GM23338 (cell line): ENCODE measurements at places on chromosomes 4 and X. TPM values are rescaled to one million over a fixed set of nuclear protein-coding genes. Genes with fewer than 3 reads are reported as not detected.

SYN1 gene
- polyA plus RNA-seq: 3.6 and 7.1 TPM in 2 replicates

F8A2 gene
- not detected in 2 replicates for polyA plus RNA-seq

TAF7L gene
- polyA plus RNA-seq: 0.37 and 0.66 TPM in 2 replicates

TMEM35A gene
- polyA plus RNA-seq: 4.2 and 4.3 TPM in 2 replicates

DNA sequence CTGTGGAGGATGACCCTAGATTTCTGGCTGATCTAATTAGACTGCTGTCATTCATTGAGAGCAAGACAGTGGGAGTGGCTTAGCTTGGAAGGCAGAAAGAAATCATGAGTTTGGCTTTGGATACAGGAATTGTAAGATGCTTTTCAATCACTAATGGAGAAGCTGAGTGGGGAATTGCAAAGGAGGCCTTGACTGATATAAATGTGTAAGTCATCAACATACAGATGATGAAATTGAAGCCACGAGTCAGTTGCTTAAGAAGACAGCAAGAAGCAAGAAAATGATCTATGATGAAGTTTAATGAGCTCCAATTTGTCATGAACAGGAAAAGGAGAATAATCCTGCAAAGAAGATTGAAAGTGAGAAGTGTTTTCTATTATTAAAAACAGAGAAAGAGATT is 136.7 kb upstream of the C1QTNF7 start:
- DNase-seq: no peak

DNA sequence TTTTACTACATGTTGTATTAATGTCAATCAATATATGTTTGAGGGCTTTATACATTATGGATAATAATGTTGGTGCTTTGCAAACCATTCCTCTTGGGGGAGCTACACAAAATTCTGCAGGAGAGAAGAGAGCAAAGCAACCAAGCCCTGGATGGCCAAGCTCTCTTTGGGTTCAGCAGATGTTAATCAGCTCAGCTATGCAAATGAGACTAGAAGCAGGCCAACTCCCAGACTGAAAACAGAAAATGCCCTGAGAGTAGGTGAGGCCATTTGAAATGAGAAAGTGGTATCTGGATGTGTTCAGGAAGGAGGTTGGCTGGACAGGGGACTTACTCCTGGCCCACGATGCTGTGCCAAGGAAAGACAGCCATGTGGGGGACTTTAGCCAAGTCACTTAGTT is 387.0 kb downstream of the BCOR start:
- no peak for DNase-seq

- peak; percentile 66 for DNase-seq
These were observed 156.2 kb upstream of the SLC7A11 start for GRCh38 chr4:138398322-138398721.

- DNase-seq: no peak
These were observed 35.5 kb upstream of the FAT1 start for GRCh38 chr4:186758929-186759682.

- no peak for DNase-seq
These were observed 7.9 kb downstream of the RAB33A start for GRCh38 chrX:130179579-130180215.

- no peak for DNase-seq
These were observed 24.4 kb downstream of the TSPAN5 start for GRCh38 chr4:98634061-98634460.

GRCh38 chr4:58209551-58209950 is 1099.4 kb upstream of the IGFBP7 start:
- DNase-seq: no peak

DNA sequence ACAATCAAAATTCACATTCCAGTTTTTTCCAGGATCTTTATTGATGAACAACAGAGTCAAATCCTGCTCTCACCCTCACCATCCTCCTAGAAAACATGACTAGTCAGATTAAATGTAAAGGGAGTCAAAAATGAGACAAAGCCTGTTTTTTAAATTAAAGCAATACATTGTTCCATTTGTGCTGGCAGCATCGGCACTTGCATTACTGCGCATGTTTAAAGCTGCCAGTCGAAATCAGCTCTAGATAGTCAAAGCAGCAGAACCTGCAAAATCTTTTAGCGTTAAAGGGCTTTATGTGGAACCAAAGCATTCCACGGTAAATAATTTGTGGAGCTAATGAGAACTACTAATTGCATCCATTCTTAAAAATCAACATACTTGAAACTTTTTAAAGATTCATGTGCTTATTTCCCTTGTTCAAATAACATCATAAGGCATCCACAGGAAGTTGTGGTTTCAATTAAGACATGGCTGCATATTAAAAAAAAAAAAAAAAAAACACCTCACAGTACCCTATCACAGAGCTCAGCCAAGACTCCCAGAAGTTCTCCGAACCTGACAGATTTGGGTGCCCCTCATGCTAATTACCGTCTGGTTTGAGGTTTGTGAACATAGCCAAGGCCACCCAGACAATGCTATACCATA is 82.2 kb downstream of the SH3KBP1 start:
- no peak for DNase-seq

- DNase-seq: no peak
These were observed 14.3 kb downstream of the LRPAP1 start for GRCh38 chr4:3517731-3518510.

GRCh38 chr4:151284534-151285245 is 7.7 kb downstream of the PRSS48 start:
- peak; percentile 90 for DNase-seq

DNA sequence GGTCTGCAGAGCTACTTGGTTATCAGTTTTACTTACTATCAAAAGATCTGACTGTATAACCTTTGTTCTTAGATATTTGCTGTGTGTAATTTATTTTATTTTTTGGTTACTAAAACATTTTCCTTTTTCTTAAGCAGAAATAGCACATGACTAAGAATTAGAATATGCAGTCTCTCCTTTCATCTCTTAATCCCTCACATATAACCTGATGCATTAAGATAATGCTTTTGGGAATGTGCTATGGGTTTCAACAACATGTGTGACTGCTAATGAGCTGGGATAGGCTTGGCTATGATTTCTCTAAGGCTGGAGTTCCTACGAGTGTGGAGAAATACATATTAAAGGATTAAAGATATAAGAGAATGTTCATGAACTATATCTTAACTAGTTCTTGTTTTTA is 41.5 kb downstream of the SHROOM3 start:
- no peak for DNase-seq

DNA sequence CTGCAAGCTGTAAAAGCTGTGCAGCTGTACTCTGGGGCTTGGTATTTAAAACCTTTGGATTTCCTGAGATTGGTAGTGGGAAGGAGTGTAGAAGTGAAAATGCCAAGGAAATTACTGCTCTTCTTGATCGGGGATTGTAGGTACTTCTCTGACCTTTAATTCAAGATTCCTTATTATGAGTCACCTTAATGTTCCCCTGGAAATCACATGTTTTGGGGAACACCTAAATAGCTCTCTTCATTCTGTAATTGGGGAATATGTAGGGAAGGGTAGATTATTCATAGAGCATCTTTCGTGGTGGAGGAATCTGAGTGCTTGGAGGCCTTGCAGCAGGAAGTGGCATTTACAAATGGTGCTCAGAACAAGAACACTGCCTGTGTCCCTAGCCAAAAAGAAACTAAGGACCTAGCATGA is 137.8 kb downstream of the UCHL1 start:
- no peak for DNase-seq

- no peak for DNase-seq
These were observed 110.3 kb upstream of the MAP3K15 start for GRCh38 chrX:19625612-19626011.

DNA sequence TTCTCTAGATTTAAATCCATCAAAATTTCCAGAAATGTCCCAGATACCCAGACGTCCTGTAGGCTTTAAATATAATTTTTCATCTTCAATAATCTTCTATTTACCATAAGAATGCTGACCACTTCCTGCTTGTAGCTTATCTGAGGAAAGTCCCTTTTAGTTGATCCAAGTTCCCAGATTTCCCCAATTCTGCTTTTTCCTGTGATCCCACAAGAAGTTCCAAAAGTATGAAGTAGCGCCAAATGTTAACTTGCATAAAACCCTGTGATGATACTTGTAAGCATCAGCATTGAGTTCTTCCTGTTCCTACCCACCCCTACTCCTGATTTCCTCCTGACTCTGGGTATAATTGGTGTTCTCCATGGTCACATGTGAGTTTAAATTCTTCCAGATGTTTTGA is 10.6 kb upstream of the TLR8 start:
- no peak for DNase-seq
